Activated naive CD4-positive, alpha-beta T cell treated with Interleukin-2 at 50 U/mL for 16 hours (primary cell): ENCODE measurements at places on chromosomes 5 and 9.

DNA sequence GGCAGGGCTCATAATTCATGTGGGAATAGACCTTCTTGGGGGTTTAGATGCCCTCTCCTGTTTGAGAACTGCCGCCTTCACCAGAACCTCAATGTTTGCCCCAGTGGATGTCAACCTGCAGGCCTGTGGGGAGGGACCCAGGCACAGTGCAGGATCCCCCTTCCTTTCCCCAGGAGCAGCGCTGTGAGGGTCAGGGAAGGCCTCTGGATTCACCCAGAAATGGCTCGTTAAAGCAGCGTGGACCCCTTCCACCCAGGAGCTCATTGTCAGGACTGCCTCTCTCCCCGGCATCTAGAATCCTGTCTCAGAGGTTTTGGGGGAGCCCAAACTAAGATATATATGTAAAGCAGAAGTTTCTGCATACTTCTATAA, 188.3 kb downstream of the GADD45G start:
- DNase-seq = no peak

GRCh38 chr9:129676975-129677374, 11.5 kb downstream of the PRRX2 start:
- no peak for DNase-seq

DNA sequence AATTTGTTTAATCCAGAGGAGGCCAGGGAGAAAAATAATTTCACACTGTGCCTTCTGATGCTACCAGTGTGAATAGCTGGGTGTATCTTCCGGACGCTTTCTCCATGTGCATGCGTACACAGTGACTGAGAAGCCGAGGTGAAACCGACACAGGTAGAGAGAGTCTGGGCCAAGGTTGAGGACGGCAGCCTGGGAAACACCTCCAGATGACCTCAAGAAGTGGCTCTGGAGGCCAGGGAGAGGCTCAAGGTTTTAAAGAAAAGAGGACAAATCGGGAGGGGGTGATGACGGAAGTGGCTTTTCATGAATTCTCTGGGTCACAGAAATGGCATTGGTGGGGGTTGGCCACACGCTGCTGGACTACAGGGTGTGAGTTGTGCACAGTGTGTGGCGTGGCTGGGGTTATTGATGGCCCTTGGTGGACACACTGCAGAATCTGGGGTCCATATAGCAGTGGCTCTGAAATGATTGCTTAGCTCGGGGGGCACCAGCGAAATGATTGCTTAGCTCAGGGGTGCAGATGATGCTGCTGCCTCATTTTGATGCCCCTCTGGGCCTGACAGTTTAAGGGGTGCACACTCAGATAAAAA, 34.1 kb upstream of the LRRC14B start:
- DNase-seq = no peak

GRCh38 chr9:35680331-35681105, 6.8 kb downstream of the CA9 start:
- DNase-seq = no peak

- DNase-seq = no peak
Observed at GRCh38 chr5:159453209-159453608, 122.9 kb upstream of the IL12B start.

- DNase-seq = no peak
Observed at GRCh38 chr5:56088967-56089829, 94.4 kb upstream of the IL6ST start.

DNA sequence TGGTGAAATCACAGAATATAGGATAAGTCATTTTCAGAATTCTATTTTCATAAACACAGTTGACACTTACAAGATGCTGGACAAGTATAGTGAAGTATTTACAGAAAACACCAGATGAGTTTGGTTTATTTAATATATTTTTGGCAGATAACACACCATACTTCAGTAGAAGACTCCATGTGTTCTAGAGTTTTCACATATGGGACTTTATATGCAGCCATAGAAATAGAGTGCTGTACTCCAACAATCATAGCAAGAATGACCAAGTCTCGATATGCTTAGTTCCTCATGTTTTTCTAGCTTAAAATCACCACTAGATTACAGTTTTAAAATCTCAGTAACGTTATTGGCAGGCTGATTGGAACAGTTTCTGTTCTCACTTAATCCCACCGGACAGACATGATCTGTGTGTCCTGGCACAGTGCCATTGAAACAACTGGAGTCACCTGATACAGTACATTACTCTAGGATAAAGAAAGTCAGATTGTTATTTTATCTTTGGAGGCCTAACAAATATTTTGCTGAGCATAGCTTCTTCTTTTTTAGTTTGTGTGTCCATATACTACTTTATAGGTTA, 45.8 kb upstream of the ERBIN start:
- DNase-seq = no peak

- no peak for DNase-seq
Observed at GRCh38 chr5:135379046-135379654, 19.9 kb downstream of the MACROH2A1 start.

DNA sequence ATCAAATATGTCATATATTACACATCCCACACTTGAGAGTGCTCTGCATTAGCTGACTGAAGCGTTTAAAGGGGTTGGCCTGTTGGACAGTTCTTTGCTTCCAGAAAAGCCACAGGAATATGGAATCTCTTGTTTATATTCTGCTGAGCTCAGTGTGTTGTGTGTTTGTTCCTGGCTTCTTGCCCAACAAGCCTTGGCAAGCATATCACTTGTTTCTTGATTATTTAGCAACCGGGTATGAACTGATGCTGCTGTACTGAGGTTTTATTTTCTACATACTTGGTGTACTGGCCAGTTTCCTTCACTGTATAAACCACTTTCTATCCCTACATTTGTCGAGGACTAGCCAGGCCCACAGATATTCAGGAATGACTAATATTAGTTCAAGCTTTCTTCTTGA, 378.9 kb downstream of the KCTD16 start:
- no peak for DNase-seq

- no peak for DNase-seq
Observed at GRCh38 chr5:133319905-133320520, 268.2 kb downstream of the HSPA4 start.

GRCh38 chr5:178502401-178503100, 87.6 kb downstream of the COL23A1 start:
- DNase-seq = no peak

- no peak for DNase-seq
Observed at GRCh38 chr5:86118542-86118941, 499.2 kb upstream of the COX7C start.

GRCh38 chr5:151757233-151758140, 944 bp downstream of the ATOX1 start:
- peak; percentile 48 for DNase-seq

- no peak for DNase-seq
Observed at GRCh38 chr9:14056316-14056861, 257.6 kb downstream of the NFIB start.

GRCh38 chr5:1868886-1869475, 13.7 kb downstream of the IRX4 start:
- DNase-seq = no peak

GRCh38 chr5:117860550-117860949, 1127.8 kb downstream of the DTWD2 start:
- DNase-seq = no peak

GRCh38 chr5:43312699-43313034, 545 bp downstream of the HMGCS1 start:
- no peak for DNase-seq

DNA sequence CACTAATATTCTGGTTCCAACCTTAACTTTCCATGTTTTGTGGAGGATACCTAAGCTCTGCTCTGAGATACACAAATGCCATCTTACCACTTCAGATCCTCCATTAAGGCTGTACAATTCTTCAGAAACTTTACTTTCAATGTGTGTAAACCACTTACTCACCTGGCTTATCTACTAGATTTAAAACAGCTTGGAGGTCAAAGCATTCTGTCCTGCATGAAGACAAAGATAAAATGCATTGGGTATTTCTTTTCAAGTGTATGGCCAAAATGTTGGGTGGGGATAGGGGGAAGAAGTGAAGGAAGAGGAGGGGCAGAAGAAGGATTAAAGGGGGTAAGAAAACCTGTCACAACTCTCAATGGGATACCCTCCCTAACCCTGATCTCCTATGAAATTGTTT, 939 bp downstream of the GOLGA1 start:
- DNase-seq = no peak

- no peak for DNase-seq
Observed at GRCh38 chr9:72537011-72537545, 15.7 kb downstream of the TMC1 start.

- no peak for DNase-seq
Observed at GRCh38 chr5:98468188-98468869, 305.1 kb upstream of the RGMB start.

DNA sequence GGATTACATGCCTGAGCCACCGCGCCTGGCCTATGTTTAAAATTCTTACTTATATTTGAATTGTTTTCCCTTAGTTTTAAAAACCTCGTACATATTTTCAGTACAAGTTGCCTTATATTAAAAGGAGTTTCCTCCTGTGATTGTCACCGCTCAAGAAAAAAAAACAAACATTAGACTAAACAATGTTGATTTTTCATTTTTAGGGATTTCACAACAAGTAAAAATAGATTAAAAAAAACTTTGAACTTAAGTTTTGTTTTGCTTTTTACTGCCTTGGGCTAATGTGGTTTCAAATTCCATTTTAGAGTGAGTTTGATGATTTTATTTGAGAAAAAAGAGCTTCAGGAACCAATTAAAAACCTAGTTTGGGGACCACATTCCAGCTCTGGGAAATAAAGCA, 1196.6 kb upstream of the CDH18 start:
- no peak for DNase-seq

DNA sequence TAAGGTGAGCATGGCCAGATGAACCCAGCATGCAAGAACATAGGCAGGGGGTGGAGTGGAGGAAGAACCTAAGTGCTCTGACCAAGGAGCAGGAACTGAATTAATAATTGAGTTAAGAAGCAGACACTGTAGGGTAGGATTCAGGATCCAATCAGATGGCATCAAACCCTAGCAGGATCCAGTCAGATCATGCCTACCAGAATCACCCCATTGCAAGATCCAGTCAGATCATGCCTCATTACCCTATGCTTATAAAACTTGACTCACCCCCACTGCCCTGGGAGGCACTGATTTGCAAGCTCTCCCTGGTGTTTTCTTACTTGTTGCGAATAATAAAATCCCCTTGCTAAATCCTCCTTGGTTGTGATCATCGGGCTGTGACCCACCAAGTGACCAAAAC, 19.7 kb downstream of the TUSC1 start:
- no peak for DNase-seq

DNA sequence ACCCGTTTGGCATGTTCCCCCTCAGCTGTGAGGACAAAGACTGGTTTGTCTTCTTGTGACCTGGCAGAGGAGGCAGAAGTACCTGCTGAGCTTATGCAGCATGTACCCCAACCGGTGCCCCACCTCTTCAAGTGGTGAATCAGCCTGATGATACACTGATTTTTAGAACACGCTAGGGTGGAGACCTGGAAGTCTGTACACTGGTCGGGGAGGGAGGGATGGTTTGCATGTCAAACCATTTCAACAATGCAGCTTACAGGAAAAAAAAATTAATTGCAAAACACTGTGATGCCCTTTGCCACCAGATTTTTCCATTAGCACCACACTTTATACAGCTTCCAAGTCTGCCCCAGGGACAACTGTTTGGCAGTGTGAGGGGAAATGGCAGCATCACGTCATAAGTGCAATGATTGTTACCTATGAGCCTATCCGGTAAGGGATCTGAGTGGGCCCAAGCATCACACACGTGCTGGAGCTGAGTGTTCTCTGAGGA, 155.1 kb upstream of the DMRT1 start:
- no peak for DNase-seq

DNA sequence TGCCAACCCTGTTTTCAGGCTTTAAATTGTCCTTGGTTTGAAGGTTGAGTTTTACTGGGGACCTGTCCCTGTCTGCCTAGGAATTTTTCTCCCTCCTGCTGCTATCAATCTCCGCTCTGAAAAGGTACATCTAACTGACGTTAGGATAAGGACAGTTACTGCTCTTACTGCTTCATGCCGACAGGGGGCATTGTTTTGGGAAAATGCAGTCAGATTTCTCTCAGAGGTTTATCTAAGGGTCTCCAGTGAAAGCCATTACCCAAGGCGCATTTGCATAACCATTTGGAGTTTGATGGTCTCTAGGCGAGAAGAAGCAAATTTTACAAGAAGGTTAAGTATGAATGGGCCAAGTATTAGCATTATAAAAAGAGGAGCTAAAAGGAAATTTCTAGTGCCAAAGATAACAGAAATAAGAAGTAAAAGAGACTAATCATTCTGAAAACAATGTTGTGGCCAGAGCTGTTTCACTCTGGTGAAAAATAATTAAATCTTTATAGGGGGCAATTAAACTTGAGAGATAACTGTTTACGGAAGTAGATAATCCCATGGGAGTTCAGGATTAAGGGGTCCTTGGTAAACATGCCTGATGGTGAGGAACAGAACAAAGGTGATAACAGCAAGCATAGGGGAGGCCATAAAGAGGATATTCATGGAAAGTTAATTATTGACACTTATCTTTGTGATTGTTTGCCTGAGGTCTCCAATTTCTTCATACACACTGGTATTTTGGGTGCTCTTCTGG, 605.0 kb downstream of the MTRR start:
- DNase-seq = no peak

GRCh38 chr5:109145139-109145538, 264.6 kb downstream of the PJA2 start:
- no peak for DNase-seq

DNA sequence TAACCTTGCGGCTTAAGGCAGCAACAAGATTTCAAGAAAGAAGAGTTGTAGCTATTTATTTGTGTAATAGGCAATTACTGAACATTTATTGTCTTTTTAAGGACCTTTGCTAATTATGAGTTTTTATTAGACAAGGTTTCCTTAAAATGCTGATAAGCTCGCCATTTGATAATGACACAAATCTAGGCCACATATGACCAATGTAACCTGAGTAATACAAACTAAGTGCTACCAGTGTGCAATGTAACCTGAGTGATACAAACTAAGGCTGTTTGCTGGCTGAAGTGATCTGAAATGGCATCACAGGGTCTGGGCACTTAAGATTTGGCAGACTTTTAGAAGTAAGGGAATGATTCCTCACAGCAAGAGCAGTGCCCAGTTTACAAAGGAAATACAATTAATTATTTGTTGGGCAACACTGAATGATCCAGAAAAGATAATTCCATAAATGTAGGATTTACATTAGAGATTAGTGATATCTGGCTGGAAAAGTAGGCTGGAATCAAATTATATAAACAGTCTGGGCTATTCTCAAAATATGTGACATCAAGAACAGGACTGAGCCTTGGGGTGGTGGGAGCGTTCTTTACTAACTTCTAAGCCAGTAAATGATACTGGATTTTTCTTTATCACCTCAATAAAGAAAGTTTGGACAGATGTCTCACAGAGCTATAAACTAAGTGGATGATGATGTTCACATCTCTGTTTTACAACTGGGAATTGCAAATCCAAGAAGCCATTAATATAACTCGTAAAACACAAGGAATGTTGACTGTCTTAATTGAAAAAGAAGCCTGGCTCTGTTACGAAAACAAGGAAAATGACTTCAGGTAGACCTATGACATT, 54.8 kb downstream of the MRPS27 start:
- DNase-seq = no peak

- no peak for DNase-seq
Observed at GRCh38 chr9:13596383-13596970, 317.0 kb upstream of the MPDZ start.

- DNase-seq = no peak
Observed at GRCh38 chr5:89954916-89955315, 454.6 kb downstream of the CETN3 start.

- no peak for DNase-seq
Observed at GRCh38 chr5:10885026-10885425, 124.0 kb upstream of the DAP start.
